ENCODE measurements at places on chromosomes 5 and 9. TPM values are rescaled to one million over a fixed set of nuclear protein-coding genes. Genes with fewer than 3 reads are reported as not detected.

- DNase-seq, result no peak
These were observed 30.8 kb downstream of the NAA35 start for GRCh38 chr9:85971731-85972130.

DNA sequence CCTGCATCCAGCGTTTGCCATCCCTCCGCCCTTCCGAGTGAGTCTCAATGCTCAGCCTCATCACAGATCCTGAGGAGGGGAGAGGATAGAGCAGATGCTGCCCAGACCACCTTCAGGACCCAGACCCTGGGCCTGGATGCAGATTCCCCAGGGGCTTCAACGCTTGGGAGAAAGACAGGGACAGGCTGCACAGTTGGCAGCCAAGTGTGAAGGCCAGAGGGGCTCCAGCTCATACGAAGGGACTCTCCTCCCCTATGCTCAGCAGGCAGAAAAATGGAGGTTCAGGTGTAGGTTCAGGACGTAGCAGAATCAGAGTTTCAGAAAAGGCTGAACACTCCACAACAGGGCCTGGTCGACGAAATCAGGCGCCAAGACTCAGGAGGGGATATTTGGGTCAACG is 378.5 kb upstream of the IRX1 start:
- DNase-seq, result no peak

GRCh38 chr5:90529939-90530677 is 724 bp upstream of the LYSMD3 start:
- DNase-seq, result no peak

GRCh38 chr5:41940641-41941040 is 15.6 kb downstream of the FBXO4 start:
- no peak for DNase-seq

DNA sequence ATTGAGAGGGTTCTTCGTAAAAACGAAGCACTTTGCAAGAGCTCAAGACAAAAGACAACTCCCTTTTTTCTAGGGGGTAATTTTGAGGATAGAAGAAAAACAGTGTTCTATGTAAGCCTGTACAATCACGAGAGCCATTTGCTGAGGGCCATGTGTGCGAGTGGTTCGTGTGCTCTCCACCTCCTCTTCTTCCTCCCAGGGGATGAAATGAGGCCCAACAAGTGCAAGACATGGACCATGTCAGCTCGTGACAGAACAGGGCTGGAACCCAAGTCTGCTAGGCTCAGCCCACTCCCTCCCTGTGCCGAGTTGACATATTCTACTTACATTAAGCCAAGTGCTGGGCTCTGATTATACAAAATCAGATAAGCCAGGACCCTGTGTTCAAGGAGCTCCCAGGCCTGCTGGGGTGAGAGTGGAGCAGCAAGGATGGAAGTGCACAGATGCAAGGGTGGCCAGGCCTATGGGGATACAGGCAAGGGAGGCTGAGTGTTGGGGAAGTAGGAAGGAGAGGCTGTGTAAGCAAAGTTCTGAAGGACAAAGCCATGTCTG is 97.9 kb upstream of the MSX2 start:
- DNase-seq, result no peak

DNA sequence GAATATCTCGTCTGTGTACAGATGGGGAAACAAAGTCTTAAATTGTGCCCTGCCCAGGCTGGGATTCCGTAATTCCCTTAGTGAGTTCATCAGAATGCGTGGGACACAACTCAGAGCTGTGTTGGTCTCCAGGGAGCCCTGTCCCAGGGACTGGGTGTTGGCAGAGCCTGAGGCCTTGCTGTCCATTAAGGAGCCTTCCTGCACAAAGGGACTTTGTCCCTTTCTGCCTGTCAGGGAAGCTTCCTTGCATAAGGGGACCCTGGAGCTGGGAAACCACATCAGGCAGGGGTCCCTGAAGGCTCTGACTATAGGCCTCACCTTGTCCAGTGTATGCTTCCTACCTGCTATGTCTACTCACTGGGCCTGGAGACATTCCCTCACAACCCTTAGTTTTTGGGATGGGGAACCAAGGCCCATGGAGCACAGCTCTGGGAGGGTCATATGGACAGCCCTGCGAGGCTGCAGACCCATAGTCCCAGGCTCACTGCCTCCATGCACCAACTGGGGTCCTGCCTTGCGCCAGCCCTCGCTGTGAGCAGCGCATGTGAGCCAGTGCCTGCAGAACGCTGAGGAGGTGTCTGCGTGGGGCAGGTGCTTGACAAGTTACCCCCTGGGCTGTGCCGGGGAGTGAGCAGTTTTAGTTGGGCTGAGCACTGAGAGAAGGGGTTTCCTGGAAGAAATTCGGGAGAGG is 1.6 kb downstream of the CARD19 start:
- DNase-seq, result no peak

GRCh38 chr5:148976569-148977381 is 86.1 kb downstream of the SH3TC2 start:
- DNase-seq, result no peak

DNA sequence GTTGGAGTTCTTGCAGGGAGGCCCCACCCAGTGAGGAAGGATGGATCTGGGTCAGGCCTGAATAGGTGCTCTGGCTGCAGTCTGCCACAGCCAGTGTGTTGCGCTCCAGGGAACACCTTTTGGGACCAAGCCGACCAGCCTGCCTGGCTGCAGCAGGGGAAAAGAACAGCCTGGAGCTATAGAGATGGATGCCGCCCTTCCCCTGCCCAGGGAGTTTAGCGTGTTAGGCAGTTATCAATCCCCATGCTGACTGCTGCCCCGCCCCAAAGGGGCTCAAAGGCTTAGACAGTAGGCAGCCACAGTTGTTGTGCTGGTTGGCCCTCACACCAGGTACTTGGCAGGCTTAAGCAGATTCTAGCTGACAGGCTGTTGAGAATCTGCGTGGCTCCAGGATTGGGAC is 153.4 kb upstream of the ADAMTS19 start:
- DNase-seq, result no peak

- DNase-seq, result no peak
These were observed 93.8 kb downstream of the VPS13A start for GRCh38 chr9:77271023-77271690.

GRCh38 chr5:113806904-113807303 is 293.4 kb downstream of the YTHDC2 start:
- DNase-seq, result no peak

GRCh38 chr5:1174122-1174936 is 27.1 kb upstream of the SLC6A19 start:
- peak; percentile 16 for DNase-seq

DNA sequence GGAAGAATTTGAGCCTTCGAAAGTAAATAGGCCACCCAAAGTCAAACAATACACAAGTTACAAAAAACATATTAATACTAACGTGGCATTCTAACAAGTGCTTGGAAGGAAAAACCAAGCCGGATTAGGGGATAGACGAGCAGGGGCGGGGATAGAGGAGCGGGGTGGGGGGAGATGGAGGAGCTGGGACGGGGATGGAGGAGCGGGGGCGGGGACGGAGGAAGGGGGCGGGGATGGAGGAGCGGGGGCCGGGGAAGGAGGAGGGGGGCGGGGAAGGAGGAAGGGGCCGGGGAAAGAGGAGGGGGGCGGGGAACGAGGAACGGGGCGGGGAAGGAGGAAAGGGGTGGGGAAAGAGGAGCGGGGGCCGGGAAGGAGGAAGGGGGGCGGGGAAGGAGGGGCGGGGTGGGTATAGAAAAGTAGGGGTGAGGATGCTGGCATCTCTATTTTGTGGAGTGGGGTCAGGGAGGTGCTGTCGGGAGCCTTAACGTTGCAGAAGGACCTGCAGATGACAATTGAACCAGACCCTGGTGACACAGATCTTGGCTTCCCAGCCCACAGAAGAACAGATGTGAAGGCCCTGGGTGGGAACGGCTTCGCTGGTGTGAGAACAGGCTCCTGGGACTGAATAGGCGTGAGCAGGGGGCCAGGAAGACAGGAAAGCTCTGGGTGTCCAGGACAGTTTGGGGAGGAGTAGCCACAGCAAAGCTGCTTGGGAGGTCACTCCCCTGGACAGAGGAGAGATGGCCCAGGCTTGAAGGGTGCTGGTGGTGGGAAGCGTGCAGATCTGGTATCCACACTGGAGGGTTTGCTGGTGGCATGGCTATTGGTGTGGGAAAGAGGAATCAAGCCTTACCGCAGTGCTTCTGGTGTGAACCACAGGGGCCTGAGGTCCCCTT is 233.3 kb upstream of the DAP start:
- DNase-seq, result no peak

- DNase-seq, result no peak
These were observed 167.3 kb upstream of the MOCS2 start for GRCh38 chr5:53276825-53277224.

AP3B1 gene
- 40.9 TPM for total RNA-seq

PRRX2 gene
- 6.2 TPM for total RNA-seq

DOK3 gene
- total RNA-seq, result 3.7 TPM

PCDHB16 gene
- not detected for total RNA-seq

TRPM3 gene
- total RNA-seq, result not detected

AMBP gene
- total RNA-seq, result not detected

C9orf153 gene
- not detected for total RNA-seq
